ENCODE measurements at places on chromosomes 7 and 10.

DNA sequence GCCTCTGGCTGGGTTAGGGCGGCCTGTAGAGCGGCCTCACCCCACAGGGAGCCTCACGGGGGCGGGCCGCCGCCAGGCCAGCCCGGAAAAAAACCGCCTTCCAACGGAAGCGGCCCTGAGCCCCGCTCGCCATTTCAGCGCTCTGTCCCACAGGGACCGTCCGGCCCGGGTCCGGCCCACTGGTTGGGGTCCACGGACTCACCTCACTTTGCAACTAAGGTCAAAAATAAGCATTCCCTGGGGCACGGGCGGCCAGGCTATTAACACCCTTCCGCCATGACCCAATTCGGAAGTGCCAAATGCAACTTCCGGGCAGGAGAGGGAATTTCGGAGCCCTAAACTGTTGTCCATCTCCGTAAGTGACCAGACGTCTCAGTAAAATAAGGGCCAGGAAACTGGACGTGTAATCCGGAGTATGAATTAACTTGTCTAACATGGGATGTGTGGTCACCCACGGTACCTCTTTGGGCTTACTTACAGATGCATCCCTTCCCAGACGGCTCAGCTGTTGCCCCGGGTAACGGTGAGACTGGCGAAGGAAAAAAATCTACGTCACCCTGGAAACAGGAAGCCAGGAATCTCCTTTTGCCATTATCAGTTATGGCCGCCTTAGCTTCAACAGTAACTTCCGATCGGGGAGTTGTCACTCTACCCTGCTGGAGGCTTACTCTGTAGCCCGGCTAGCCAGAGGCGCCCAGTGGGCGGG lies at the start of gene BBIP1:
BBIP1 (minus strand) TSS at position 538 of the 706 bp plus-strand sequence. CDS start 1,023 bp downstream, outside the sequence.
- no peak for DNase-seq

GRCh38 chr7:39987641-39988347 lies 37.7 kb downstream of the CDK13 start:
- DNase-seq, result no peak

DNA sequence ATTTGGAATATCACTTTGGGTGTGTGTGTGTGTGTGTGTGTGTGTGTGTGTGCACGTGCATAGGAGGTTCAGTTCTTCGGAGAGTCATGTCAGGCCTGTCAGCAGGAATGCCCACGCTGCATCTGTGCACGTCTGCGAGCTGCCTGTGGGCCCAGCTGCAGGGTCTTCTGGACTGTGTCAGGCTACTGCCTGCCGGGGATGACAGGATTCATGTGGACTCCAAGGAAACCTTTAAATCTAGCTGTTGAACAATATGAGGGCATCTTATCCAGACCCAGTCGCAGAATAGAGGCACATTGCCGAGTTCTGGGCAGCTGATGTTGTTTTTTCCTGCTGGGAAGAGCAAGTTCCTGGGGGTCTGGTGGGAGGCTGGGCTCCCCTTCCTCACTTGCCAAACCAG lies 19.0 kb downstream of the AQP1 start:
- no peak for DNase-seq

DNA sequence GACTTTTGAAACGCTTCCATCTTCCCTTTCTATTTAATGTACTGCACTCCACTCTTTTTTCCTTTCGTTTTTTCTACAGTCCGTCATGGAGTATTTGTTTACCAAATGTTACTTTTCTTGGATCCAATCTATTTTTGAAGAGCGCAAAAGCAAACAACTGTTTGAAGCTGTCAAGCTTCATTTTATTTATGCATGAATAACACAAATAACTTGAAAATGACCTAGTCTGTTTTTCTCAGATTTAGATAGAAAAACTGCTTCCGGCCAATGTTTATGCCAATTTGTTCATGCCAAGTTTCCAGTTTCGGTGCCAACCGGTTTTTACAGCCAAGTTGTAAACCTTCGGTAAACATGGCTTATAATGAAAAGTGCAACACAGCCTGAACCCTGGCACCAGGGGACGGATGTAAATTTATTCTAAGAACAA lies 150.9 kb upstream of the KLF6 start:
- DNase-seq, result no peak

GRCh38 chr10:83229991-83230390 lies 909.3 kb upstream of the GHITM start:
- DNase-seq, result no peak

DNA sequence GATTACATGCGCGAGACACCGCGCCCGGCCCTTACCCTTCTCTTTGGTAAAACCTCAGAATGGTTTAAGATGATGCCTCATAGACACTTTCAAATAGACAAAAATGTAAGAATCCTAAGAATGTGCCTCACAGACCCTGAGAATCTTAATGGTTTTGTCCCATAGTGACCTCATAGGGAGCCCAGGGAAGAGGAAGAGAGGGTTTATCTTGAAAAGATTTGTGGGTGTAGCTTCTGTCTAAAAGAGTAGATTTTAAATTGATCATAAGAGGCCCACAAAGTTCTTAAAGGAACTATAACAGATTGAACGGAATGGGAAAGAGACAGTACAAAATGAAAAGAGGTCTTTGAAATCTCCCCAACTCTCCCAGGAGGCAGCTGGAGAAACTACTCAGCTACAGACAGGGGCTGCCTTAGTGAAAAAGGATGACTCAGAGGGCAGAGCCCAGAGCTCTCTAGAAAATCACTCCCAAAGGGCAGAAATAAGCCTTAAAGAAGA lies 220.6 kb downstream of the ADRA2A start:
- DNase-seq, result no peak

DNA sequence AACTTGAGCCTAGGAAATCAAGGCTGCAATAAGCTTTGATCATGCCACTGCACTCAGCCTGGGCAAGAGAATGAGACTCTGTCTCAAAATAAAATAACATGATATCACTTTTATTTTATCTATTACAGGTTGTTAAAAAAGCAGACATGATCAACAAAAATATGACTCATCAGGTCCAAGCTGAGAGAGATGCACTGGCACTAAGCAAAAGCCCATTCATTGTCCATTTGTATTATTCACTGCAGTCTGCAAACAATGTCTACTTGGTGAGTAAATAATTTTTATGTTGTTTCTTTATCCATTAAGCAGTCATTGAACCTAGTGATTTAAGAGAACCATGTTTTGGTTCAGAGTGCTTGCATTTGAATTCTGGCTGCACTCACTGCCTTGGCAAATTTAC lies 3.3 kb downstream of the MASTL start:
- DNase-seq, result no peak

GRCh38 chr7:1286946-1287645 lies 54.4 kb downstream of the UNCX start:
- no peak for DNase-seq

- no peak for DNase-seq
These were observed 82.5 kb upstream of the LRGUK start for GRCh38 chr7:134044682-134045081.

- no peak for DNase-seq
These were observed 189.2 kb downstream of the C7orf25 start for GRCh38 chr7:42722716-42723115.

DNA sequence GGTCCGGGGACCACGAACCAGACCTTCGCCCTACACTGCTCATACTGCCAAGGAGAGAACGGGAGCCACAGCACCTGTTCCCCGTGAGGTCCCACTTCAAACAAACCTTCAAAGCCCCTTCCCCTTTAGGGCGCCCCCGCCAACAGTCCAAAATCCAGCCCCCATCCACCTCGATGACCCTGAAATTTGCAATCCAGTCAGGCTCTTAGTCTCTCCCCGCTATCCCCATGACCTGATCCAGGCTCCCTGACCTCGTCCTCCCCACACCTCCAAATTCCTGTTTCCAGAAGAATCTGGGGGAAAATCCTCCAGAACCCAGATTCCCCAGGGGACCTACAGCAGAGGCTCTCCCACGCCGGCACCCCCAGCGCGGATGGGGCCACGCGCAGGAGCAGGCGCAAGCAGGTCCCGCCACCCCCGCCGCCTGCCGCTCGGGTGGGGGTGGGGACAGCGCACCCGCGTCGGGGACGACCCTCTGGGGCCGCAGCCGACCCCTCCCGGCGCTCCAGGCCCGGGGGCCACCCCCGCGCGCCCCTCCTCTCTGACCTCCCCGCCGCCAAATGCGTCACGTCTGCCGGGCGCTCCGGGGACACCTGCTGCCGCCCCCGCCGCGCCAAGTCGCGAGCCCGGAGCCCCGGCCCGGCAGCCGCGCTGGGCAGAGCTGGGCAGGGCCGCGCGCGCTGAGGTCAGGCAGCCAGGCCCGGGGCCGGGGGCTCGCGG lies 753 bp downstream of the CAMK2B start:
- no peak for DNase-seq

DNA sequence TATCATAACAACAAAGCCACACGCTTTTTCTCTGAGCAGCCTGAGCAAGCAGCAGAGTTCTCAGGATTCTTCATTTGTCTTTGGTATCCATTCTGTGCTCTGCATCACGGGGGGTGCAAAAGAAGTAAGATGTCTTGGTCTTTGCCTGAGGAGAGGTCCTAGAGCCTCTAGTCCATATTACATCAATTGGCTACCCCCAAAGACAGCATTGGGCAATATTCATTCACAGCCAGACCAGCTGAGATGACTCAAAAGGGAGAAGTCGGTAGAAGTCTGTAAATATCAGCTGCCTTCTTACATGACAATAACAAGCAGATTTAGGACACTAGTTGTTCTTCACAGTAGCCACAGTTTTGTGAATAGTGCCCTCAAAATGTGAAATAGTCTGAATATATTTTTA lies 66.6 kb downstream of the FZD1 start:
- DNase-seq, result no peak

DNA sequence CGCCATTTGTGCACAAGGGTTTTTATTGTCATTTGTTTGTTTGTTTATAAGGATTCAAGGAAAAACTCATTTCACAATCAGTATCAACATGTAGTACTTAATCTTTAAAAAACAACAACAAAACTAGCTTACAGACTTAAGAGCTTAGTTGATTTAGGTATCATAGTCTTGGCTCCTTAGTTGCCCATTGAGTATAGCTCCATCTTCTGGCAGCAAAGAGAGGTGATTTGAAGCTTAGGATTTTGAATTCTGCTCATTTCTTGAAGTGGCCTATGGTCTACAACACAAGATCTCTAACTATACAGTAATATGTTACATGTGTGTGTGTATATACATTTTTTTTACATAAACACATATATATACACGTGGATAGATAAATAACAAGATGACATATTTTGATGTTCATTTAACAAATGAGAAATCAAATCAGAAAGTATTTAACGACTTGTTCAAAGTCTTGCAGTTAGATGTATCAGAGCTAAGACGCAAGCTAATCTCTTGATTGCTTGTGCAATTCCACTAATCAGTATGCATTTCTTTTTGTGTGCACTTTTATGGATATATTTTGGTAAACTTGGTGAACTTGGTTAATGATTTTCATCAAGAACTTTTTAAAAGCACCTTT lies 307.3 kb downstream of the CAMK1D start:
- no peak for DNase-seq

GRCh38 chr10:68242051-68242450 lies 10.1 kb upstream of the ATOH7 start:
- DNase-seq, result no peak
